ENCODE measurements at places on chromosomes 3 and 15. TPM values are rescaled to one million over a fixed set of nuclear protein-coding genes. Genes with fewer than 3 reads are reported as not detected.

BLM gene
- 1.1 TPM for total RNA-seq

GOLGA8K gene
- 0.16 TPM for total RNA-seq

CMTM8 gene
- 0.09 TPM for total RNA-seq

DNAJA4 gene
- 1.2 TPM for total RNA-seq

FRMD4B gene
- under 0.01 TPM for total RNA-seq

BFSP2 gene
- total RNA-seq, result not detected

RTP3 gene
- not detected for total RNA-seq

DPPA4 gene
- not detected for total RNA-seq

PLSCR2 gene
- 0.32 TPM for total RNA-seq

AZI2 gene
- 76.7 TPM for total RNA-seq

IL20RB gene
- 2.3 TPM for total RNA-seq

STOML1 gene
- 12.3 TPM for total RNA-seq

SPINT1 gene
- 0.32 TPM for total RNA-seq

TMEM40 gene
- total RNA-seq, result not detected

RPS27L gene
- 656 TPM for total RNA-seq

EPB42 gene
- not detected for total RNA-seq

DNAH12 gene
- total RNA-seq, result under 0.01 TPM

P2RY1 gene
- 2.5 TPM for total RNA-seq

SYNPR gene
- total RNA-seq, result not detected

LIPC gene
- total RNA-seq, result 4.0 TPM

ARGFX gene
- total RNA-seq, result not detected

FBXO45 gene
- 4.7 TPM for total RNA-seq

ACKR4 gene
- 4.7 TPM for total RNA-seq

CCK gene
- total RNA-seq, result 43.5 TPM

TLR9 gene
- under 0.01 TPM for total RNA-seq

TYRO3 gene
- 11.8 TPM for total RNA-seq

SLC12A1 gene
- total RNA-seq, result not detected

SLC22A13 gene
- total RNA-seq, result 0.09 TPM

NDN gene
- 36.9 TPM for total RNA-seq

EFCC1 gene
- under 0.01 TPM for total RNA-seq

UROC1 gene
- not detected for total RNA-seq

XYLB gene
- 3.6 TPM for total RNA-seq

MOBP gene
- not detected for total RNA-seq

SOX14 gene
- total RNA-seq, result not detected

CD86 gene
- total RNA-seq, result not detected

TRIM42 gene
- total RNA-seq, result not detected

PLA2G4E gene
- total RNA-seq, result not detected
